ENCODE measurements at places on chromosomes 3 and 15.

DNA sequence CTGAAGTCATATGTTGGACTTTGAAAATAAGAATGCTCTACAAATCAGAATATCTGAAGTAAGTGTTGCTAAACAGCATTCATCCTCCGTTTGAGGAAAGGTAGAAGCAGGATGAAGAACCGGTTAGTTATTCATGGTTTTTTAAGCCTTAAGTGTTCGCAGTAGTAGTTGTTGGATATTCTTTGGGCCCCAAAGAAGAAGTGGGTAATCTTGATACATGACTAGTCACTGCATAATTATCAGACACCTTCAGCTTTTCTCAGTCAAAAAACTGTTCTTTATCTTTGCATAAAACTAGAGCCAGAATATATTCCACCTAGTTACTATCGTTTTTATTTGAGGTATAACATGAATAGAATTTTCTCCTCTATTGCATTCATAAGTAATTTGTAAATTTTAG, 13.8 kb downstream of the RAB5A start:
- no peak for DNase-seq

- DNase-seq = no peak
Measured at GRCh38 chr3:129654131-129654530, 47.7 kb upstream of the PLXND1 start.

DNA sequence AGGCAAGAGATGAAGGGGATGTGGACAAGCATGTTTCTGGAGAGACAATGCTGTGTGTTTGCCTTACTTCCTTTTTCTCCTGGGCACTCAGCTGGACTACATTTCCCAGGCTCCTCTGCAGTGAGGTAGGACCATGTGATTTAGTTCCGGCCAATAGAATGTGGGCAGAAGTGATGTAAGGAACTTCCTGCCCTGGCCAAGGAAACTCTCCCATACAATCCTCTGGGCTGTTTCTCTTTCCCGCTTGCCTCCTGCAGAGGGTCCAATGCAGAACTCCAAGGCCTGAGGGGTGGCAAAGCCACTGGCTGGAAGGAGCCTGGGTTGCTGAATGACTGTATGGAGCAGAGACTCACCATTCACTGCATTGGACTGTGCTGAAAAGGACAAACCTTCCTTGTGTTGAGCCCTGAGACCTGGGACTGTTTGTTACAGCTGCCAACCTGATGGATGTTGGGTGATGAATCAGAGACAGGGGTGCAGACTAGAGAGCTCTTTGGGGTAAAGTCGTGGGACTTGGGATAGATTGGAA, 82.7 kb upstream of the SLC6A6 start:
- DNase-seq = no peak

GRCh38 chr3:42024591-42025351, 62.9 kb upstream of the ULK4 start:
- DNase-seq = no peak

GRCh38 chr15:33256874-33257273, 53.9 kb upstream of the RYR3 start:
- DNase-seq = no peak

GRCh38 chr15:85710340-85710842, 84.3 kb downstream of the KLHL25 start:
- DNase-seq = no peak

GRCh38 chr3:7254251-7254650, 393.3 kb downstream of the GRM7 start:
- no peak for DNase-seq
